Choroid plexus epithelial cell (primary cell): ENCODE measurements at places on chromosomes 2 and 18.

DNA sequence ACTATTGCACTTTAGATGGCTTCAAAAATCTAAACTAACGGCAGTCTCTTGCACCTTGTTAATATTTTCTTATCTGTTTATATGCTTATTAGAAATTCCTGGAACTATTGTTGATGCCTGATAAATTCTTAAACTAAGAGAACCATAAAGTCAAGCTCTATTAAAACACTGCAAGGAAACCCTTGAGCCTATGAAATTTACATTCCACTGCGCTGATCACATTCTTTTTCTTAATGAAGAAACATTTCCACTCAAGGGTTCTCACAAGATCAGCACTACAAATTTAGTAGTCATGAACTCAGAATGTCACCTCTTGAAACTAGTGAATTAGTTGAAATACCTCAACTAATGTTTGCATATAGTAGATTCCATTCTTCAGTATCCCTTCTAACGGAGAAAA lies 331.8 kb upstream of the SLC8A1 start:
- no peak for DNase-seq

DNA sequence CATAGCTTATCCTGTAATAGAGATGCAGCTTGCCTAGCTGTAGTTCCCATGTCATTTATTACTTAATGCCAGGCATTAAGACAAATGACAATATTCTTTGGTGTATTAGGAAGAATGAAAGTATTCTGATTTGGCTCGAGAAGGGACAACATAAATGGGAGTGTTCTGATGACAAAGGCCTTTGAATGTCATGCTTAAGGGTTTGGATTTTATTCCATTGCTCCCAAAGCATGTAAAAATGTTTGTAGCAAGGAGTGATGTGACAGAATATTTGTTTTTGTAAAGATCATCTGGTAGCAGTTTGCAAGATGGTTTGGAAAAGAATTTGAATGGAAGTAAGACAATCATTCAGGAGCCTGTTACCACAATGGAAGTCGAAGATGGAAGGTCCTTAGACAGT lies 30.4 kb downstream of the EEF1B2 start:
- no peak for DNase-seq

DNA sequence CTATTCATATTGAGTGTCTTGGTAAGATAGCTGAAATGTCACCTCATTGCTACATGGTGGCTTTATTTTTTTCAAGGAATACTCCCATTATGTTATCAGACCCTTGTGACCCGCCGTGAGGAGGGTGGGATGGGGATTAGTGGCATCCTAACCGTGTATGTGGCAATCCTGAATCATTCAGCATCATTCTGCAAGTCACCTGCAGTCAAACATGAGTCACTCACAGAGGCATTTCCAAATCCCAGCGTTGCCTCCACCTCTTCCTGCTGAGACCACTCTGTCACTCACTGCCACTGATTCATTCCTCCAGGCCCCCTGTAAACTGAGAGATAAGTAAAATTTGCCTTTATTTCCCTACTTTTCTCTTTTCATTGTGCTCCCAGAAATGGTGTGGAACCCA lies 307.4 kb upstream of the KLHL29 start:
- DNase-seq: no peak

DNA sequence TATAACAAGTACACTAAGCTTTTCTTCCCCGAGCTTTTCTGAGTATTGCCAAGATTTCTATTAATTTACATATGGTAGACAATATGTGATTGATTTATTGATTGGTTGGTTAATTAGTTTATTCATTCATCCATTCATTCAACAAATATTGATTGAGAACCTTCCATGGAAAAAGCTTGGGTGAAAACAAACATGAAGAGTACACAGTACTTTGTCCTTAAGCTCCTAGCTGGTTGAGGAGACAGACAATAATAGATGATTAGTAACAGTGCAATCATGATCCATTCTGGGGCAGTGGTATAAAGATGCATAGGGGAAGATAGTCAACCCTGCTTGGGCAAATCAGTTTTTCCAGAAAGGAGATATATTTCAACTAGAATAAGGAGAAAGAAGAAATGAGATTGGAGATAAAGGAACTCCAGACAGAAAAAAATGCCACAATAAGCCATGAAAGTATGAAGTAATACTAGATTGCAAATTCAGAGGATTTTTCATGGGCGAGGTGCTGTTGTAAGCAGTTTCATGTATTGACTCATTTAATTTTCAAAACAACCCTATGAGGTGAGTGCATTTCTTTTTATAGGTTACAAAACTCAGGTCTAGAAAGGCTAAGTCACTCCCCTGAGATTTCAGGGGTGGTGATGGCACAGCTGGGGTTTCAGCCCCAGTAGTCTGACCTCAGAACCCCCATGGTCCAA lies 129.5 kb downstream of the RND3 start:
- peak; percentile 37 for DNase-seq

DNA sequence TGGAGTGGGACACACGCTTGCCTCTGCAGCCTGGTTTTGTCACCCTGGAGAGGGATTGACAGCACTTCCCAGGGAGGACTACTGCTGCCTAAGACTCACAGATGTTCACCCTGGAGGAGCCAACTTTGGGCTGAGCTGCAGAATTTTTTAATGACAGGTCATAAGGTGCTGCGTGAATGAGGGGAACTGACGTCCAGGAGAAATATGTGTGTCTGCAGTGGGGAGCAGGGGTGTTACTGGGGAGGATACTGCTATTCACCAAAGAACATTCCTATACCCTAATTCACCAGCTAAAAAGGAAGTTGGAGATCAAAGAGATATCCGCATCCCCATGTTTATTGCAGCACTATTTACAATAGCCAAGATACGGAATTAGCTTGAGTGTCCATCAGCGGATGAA lies 144.4 kb downstream of the MGAT5 start:
- DNase-seq: peak; percentile 83

- no peak for DNase-seq
Measured at GRCh38 chr2:202031246-202031951, 2.3 kb upstream of the FZD7 start.

DNA sequence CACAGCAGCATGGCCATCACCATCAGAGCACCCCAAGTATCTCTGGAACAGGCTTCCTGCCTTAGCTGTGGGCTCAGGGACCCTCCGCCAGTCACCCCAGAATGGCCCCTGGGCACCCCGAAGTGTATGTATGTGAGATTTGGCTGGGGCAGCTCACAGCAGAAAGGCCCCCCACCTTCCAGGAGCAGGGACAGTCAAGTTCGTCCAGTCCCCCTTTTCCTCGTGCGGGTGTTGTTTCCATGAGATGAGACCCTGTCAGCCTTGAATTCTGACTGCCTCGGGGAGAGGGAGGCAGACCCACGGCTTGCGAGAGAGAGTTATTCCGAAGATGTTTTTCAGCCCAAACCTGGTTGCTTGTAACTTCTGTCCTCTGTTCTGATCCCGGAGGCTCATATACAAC lies 290.9 kb upstream of the HDAC4 start:
- no peak for DNase-seq

DNA sequence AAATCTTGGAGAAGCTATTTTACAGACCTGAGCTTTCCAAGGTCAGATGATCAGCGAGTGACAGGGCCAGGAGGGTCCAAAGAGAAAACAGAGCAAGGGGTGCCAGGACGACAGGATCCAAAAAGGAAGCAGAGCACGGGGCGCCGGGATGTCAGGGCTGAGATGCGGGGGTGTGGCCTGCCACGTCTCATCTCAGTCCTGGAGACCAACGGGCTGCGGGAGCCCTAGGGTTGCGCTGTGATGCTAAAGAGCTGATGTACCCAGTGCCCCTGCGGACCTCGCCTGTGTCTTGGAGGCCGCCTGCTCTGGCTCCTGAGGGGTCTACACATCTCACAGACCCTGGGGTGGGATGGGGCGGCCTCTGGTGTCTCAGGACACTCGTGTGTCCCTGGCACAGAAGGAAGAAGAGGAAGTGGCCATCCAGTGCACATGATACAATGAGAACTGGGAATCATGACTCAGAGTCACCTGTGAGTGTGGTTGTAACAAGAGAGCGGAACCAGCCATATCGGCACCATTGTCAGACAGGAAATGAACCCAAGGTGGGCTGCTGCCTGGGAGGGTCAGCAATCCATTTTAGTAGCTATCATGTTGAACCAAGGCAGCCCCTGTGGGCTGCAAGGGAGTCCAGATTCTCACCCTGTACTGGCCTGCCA lies 97.8 kb downstream of the MYT1L start:
- no peak for DNase-seq

GRCh38 chr2:10608273-10608672 lies 81.5 kb downstream of the NOL10 start:
- DNase-seq: no peak

DNA sequence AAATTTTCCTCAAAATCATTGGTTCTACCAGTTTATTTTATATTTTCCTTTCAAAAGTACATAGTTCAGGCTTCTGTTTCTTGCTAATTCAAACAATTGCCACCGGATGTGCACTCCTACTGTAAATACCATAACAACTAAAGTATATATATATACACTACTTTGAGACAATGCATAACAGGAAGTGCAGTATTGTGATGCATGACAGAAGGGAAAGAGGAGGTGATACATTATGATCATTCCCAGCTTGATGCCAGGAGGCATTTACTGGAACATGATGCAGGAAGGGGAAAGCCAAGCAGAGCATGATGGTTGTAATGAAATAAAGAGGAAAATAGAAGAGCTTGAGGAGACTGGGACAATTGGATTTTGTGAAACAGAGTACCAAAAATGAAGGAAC lies 215.2 kb upstream of the NT5C1B start:
- DNase-seq: no peak

- DNase-seq: no peak
Measured at GRCh38 chr2:2188941-2189340, 142.1 kb downstream of the MYT1L start.

GRCh38 chr2:120943403-120944034 lies 207.9 kb downstream of the GLI2 start:
- no peak for DNase-seq

DNA sequence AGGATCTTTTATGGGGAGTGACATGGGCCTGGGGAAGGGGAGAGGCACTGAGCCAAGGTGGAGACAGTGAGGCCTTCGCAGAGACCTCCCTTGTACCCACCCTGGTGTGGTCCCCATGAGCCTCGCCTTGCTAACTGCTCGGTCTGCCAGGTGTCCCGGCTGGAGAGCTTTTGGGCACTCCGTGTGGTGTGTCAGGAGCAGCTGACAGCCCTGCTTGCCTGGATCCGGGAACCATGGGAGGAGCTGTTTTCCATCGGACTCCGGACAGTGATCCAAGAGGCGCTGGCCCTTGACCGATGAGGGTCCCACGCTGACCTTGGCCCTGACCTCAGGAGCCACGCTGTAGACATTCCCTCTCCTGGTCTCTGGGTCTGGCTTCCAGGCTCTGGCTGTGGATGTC lies 11.5 kb upstream of the SLC4A3 start:
- DNase-seq: no peak

DNA sequence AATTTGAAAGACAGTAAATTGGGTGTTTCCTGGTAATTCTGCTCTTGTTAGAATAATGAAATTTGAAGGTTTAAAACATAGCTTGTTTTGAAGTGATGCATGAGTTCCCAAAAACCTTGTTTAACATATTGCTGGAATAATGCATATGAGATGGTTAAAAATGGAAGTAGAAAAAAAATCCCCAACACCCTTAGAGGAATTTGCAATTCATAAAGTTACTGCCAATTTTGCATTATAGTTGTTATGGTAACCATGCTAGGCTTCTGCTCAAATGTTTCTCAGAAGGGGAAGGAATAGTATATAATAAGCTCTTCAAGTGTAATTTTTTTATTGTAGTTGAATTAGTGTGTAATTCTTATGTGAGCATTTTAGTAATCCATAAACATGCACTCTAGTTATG lies 49.1 kb downstream of the FASTKD2 start:
- DNase-seq: no peak

- no peak for DNase-seq
Measured at GRCh38 chr2:8551622-8552074, 130.2 kb upstream of the ID2 start.

GRCh38 chr2:207142461-207142860 lies 23.3 kb downstream of the KLF7 start:
- DNase-seq: no peak

GRCh38 chr2:81396417-81397019 lies 1092.0 kb upstream of the LRRTM1 start:
- DNase-seq: no peak

DNA sequence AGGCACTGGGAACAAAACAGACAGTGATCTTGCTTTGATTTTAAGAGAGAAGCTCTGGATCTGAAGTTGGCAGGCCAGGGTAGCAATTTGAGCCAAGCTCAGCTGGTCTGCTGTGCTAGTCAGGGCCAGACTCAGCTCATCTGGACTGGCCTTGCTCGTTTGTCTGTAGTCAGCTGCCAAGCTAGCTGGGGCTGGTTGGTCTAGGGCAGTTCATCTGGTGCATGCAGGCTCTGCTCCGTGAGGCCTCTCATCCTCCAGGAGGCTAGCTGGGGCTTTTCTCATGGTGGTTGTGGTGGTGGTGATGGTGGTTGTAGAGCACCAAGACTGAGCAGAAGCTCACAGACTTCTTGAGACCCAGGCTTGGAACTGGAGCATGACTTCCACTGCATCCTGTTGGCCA lies 10.3 kb downstream of the FBLN7 start:
- no peak for DNase-seq

GRCh38 chr2:85506768-85507181 lies 32.2 kb upstream of the MAT2A start:
- DNase-seq: no peak

GRCh38 chr2:20526708-20527107 lies 79.8 kb downstream of the RHOB start:
- peak; percentile 68 for DNase-seq

GRCh38 chr2:236963631-236964182 lies 122.0 kb upstream of the COPS8 start:
- DNase-seq: no peak

DNA sequence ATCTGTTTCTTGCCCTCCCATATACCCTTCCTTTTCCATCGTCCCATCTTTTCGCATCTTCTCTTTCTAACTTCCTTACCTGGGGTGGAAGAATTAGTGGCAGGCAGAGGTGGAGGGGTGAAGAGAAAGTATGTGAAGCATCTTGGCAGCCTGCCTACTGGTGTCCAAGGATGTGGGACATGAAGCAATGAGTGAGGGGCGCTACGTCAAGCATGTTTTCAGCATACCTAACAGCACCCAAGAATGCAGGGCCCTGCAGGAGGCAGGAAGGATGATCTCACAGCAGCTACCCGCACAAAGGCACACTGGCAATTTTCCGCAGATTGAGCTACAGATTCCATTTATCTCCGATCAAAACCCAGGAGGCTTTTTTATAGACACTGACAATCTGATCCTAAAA lies 42.2 kb downstream of the METTL4 start:
- DNase-seq: peak; percentile 99

DNA sequence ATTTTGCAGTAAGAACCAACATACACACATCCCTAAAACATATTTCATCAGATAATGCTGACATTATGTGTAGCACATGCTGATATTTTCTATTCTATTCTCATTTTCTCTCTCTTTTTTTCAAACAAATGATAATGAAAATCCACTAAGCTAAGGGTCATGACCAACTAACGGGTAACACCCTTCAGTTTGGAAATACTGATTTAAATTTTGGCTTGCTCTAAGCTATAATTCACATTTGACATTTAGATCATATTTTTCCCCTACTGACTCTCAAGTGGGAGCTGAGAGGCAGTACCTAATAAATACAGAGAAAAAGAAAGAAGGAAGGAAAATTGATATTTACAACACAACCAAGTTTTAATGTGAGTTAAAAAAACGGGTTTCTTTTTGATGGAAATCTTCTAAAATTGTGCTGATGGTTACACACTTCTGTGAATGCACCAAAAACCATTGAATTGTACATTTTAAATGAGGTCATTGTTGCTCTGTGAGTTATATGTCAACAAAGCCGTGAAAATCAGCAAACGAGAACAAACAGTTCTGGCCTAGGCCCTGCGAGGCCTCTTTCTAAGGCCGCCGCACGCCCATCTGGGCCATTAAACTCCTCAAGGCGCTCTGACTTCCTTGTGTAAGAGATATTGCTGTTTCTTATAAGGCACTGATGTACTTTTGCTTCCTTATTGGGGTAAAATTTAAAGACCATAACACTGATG lies 124.2 kb downstream of the GALR1 start:
- DNase-seq: no peak
